ENCODE measurements at places on chromosomes 4 and X.

- no peak for DNase-seq
Observed at GRCh38 chr4:87204559-87204958, 15.9 kb downstream of the KLHL8 start.

DNA sequence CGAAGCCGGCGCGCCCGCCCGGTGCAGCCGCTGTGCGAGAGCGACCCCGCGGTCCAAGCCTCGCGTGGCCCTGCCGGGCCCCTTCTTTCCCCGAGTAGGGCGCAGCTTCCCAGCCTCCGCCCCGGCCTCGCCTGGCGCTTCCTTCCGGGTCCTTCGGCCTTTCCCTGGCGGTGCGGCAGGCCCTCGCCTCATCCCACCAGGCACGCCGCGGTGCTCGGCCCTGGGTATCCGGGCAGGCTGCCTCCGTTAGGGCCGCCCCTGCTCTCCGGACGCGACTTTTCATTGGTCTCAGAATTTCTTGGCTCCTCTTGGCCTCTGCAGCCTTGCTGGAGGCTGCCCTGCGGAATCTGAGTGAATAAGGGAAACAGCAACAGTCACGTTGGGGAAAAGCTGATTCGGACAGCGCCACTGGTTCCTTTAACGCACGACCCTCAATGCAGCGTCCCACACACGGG lies 429 bp downstream of the UVSSA start:
- DNase-seq: peak; percentile 91

- no peak for DNase-seq
Observed at GRCh38 chrX:120753413-120754251, 122.0 kb downstream of the CT47B1 start.

GRCh38 chr4:127055357-127055756 lies 577.4 kb upstream of the INTU start:
- DNase-seq: peak; percentile 35

GRCh38 chrX:40093586-40093985 lies 4.2 kb downstream of the BCOR start:
- no peak for DNase-seq

DNA sequence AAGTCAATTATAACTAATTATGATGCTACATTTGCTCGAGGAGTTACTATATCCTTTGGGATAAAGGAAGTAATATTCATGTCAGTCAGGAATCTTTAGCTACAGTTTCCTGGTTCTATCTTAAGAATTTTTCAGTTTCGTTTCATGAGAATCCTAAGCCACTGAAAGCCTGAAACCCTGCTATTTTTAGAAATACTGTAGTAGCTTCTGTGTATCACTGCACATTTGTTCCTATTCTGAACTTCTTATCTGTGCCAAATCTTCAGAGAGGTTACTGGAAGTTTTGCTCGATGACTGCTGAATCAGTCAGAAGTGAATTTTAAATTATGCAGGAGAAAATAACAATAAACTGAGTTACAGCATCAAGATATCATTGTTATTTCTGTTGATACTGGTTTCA lies 249.2 kb downstream of the TENM3 start:
- DNase-seq: peak; percentile 71

- DNase-seq: peak; percentile 85
Observed at GRCh38 chr4:101621120-101621519, 169.4 kb upstream of the BANK1 start.

- DNase-seq: peak; percentile 7
Observed at GRCh38 chrX:118976599-118977340, 2.4 kb downstream of the LONRF3 start.

DNA sequence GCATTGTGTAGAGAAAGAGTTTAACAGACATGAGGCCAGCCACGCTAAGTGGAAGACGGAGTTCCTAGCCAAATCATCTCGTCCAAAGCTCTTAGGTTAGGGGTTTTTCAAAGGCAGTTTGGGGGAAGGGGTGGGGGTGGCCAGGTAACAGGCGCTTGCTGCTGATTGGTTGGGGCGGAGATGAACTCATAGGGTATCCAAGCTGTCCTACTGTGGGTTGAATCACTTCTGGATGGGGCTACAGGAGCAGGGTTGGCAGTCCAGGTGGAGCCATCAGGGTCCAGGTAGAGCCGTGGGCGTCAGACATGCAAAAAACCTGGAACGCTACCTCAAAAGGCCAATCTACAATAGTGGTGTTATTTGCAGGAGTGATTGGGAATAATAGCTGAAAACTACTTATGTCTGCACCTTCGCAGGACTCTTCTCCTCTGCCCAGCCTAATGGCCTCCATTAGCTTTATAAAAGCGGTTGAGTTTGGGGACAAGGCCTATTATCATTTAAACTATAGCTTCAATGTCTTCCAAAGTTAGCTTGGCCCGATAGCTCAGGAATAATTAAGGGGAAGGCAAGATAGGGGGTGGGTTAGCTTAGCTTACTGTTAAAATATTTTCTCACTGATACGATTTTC lies 579.6 kb downstream of the NLGN4X start:
- DNase-seq: no peak

DNA sequence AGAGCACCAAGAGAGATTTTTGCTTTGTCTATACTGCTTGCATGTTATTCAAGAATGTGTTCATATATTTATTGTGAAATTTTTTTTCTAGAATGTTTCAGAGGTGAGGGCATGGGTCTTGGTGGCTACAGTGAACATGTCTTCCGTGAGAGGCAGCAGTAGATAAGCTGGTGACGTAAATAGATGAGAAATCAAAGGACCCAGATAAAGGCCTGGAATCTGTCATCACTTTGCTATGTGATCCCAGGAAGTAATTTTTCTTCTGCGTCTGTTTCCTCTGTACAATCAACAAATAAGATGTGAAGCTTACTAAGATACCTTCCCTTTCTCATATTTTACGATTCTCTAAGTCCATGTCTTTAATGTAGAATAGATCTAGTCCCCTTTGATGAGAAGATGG lies 129.1 kb downstream of the COL4A6 start:
- DNase-seq: no peak

GRCh38 chrX:99901091-99901490 lies 509.0 kb downstream of the PCDH19 start:
- DNase-seq: no peak

- DNase-seq: peak; percentile 53
Observed at GRCh38 chr4:64713256-64713840, 304.1 kb upstream of the TECRL start.

GRCh38 chrX:76850851-76851250 lies 423.3 kb downstream of the MAGEE1 start:
- DNase-seq: no peak

DNA sequence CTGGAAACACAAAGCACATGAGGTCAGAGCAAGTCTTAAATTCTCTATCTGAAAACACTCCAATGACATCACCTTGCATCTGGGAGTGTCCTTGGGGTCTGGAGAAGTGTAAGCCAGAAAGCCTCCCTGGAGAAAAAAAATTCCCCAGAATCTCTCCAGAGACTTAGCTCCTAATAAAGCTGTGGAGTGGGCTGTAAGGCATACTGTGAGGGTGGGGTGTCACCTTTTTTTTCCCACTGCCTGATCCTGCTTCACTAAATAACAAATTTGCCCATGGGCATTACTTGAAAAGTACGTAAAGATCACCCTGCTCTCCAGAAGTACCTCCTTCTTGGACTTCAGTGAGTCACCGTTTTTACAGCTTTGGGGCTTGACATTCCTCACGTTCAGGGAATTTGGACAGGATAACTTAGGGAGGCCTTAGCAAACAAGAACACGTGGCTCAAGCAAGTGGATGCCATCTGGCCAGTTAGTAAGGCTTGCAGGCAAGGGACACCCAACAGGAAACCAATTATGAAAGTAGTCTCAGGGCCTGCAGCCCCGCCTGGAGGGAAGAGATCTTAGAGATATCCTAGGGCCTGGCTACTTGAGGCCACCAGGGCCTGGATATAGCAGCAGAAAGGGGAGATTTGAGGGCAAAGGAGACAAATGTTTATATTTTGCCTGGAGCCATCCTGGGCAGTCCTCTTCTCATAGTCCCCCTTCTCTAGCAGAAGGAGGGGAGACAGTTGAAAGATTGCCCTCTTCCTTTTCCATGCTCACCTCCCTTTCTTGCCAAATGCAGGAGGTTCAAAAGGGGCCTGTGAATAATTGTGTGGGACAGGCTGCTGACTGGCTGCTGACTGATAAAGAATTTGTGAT lies 60.1 kb upstream of the PLAC1 start:
- DNase-seq: peak; percentile 75

DNA sequence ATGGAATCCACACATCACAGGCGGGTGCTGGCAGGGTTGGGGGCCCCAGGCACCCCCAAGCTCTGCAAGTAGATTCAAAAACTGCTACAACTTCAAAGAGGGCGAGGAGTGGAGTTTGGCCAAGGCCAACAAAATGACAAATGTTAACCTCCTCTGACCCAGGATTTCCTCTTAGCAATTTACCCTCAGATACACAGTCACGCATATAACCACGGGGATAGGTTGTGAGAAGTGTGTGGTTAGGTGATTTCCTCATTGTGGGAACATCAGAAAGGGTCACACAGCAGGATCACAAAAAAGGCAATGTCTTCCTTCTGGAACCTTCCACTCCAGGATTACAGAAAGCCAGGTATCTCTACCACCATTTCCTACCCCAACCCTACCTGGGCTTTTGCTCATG lies 62.4 kb downstream of the C4orf50 start:
- DNase-seq: no peak

DNA sequence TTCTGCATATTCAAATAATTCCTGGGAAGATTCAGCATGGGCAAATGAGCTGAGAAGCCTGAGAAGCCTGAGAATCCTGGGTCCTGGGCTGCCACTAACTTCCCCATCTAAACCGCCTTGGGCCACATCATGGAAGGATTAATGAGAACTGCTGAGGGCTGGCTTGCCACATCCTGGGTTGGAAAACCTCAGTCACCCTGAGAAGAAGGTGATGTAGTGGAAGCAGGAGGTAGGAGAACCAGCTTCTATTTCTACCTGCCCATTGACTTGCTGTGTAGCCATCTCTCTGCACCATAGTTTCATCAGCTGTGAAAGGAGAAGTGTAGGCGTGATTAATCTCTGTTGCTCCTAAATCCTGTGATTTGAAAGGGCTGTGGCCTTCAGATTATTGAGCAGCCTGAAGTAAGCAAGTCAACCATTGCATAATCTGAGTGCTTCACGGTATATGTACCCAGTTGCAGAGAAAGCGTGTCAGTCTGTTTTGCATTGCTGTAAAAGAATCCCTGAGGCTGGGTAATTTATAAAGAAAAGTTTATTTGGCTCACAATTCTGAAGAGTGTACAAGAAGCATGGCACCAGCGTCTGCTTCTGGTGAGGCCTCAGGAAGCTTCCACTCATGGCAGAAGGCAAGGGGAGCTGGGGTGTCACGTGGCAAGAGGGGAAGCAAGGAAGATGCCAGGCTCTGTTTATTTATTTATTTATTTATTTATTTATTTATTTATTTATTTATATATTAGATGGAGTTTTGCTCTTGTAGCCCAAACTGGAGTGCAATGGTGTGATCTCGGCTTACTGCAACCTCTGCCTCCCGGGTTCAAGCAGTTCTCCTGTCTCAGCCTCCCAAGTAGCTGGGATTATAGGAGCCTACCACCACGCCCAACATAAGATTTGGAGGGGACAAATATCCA lies 140.9 kb upstream of the ATP6AP2 start:
- DNase-seq: no peak

DNA sequence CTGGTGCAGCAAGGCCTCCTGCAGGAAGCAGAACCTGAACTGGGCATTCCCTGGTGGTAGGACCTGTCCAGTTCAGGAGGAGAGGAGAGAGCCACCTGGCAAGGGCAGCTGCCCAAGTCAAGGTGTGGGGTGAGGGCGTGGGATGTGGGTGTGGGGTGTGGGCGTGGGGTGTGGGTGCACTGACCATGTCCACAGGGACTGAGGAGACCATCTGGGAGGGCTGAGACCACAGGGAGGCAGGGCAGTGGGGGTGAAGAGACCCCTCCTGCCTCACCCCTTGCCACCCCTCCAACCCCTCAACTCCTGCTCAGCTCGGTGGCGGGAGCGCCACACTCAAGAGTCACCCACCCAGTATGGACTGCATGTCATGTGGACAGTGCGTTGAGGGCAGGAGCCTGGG lies 117.9 kb downstream of the CPZ start:
- no peak for DNase-seq

- no peak for DNase-seq
Observed at GRCh38 chr4:78247536-78248285, 190.6 kb downstream of the FRAS1 start.

GRCh38 chr4:154472858-154473257 lies 18.7 kb downstream of the DCHS2 start:
- no peak for DNase-seq

DNA sequence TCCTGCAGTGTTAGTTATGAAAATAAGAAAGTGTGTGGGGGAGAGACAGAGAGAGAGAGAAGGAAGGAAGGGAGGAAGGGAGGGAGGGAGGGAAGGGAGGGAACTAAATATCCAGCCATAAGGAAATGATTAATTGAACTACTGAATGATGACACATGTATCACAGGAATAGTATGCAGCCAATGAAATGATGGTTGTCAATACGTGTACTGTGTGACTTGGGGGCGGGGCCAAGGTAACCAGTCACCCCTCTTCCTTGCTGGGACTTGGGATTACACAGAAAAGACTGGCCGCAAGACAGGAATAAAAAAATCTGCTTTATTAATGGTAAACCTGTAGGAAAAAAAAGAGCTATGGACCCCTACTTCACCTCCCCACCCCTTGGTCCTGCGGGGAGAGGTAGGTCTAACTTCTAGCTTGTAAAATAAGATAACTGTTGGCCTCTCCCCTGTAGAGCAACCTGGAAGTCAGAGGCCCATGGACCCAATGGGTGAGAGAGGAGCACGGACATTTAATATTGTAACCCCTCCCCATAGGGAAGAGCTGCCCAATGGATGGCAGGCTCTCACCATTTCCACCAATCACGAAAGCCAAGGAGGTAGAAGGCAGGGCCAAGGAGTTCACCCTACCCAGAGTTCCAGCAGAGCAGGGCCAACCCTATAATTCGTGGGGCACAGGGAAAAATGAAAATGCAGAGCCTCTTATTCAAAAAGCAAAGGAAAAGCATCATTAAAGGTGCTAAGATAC lies 7.4 kb downstream of the PPP2R2C start:
- DNase-seq: no peak

DNA sequence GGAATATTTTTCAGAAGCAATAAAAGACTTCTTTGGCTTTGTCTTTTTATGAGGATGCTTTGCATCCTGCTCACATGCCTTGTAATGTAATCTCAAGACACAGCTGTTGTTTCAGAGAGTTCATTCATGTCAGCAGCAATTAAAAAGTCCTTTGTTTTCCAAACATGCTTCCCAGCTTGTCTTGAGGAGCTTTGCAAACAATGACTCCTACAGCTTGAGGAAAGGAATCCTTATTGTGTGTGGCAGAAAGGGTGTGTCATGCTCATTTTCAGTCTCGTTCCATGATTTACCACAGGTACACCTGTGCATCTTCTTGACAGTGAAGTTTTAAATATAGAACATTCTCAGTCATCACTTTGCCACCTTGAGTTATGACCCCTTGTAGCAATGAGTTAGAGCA lies 139.2 kb upstream of the AADAT start:
- no peak for DNase-seq
